ENCODE measurements at places on chromosomes 1 and 21. TPM values are rescaled to one million over a fixed set of nuclear protein-coding genes. Genes with fewer than 3 reads are reported as not detected.
A peak's percentile ranks its signal among the peaks of the same experiment; 100 is the strongest.

C1orf87 gene
- not detected for total RNA-seq

C1orf141 gene
- not detected for total RNA-seq

HS2ST1 gene
- 16.8 TPM for total RNA-seq

DNA sequence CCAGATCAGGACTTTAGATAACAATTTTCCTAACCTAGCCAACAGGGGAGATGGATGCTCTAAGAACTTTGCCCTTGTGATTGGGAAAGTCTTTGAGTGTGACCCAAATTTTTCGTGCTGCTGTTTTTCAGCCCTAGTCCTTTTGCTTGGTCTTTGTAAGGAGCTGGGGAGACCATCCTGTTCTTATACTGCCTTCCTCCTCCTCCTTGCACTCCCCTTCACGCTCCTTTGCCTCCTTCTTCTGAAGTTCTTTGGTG lies 5.7 kb downstream of the KCNQ4 start:
- no peaks in the 10 kb centered on the region for H3K36me3 ChIP-seq
- DNase-seq, result no peak
- H3K27me3 ChIP-seq, result no peaks in the 10 kb centered on the region
- H3K4me3 ChIP-seq, result no peak overlapping the region

GRCh38 chr1:227779021-227779441 lies 36.4 kb upstream of the PRSS38 start:
- H3K4me3 ChIP-seq, result no peak overlapping the region
- DNase-seq, result no peak
- no peaks in the 10 kb centered on the region for H3K27me3 ChIP-seq
- no peak overlapping the region for H3K27ac ChIP-seq

DNA sequence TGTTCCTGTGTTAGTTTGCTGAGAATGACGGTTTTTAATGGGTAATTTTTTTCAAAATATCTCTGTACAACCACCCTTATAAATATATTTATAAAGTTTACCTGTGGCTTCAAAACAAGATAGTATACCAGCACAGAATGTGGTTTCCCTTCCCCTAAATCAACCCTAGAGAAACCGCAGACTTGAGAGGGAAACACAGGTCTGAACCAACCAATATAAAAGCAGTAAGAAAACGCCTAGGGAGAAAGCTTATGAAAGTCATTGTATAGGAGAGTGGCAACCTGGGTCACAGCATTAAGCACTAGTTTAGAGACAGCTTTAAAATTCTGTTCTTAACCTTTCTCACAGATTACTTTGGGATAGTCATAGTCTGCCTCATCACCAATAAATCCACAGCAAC lies 180.6 kb upstream of the LHX8 start:
- no peak overlapping the region for H3K4me3 ChIP-seq
- H3K27ac ChIP-seq, result no peak overlapping the region
- no peaks in the 10 kb centered on the region for H3K27me3 ChIP-seq
- H3K36me3 ChIP-seq, result no peaks in the 10 kb centered on the region

GRCh38 chr1:200330741-200331428 lies 79.0 kb downstream of the ZNF281 start:
- no peak overlapping the region for H3K4me3 ChIP-seq
- H3K36me3 ChIP-seq, result no peaks in the 10 kb centered on the region
- H3K27me3 ChIP-seq, result no peaks in the 10 kb centered on the region

DNA sequence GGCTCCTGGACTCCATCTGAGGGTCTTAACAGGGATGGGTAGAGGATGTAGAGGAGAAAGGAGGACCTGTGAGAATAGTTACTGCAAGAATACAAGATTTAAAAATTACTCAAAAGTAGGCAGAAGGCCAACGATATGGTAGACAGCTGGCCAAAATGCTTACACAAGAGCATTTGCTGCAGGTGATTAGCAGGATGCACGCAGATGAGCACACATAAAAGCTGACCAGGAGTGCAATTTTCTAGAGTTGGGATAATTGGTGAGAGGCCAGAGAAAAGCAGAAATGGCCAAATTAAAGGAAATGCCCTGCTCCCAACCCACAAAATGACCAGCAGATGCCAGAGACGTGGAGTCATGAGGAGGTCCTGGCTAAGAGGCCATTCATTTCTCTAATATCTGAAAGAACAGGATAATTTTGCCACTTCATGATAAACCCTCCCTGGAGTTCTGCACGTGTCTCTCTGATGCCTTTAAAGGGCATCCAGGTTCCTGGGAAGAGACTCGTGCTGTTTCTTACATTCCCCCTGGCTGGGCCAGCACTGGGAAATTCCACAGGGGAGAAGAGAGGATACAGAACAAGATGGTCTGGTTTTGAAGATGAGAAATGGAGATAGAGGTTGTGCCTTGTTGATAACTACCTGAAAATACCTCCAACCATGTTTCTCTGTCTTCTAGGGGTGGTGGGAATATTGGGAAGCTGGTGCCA lies 62.3 kb upstream of the KCNA3 start:
- no peak overlapping the region for H3K4me3 ChIP-seq
- H3K27ac ChIP-seq, result no peak overlapping the region
- H3K36me3 ChIP-seq, result no peaks in the 10 kb centered on the region
- no peaks in the 10 kb centered on the region for H3K4me1 ChIP-seq

NTNG1 gene
- total RNA-seq, result 0.54 TPM

- no peak overlapping the region for H3K4me3 ChIP-seq
- no peaks in the 10 kb centered on the region for H3K4me1 ChIP-seq
These were observed 147.0 kb downstream of the VAV3 start for GRCh38 chr1:107817935-107818334.

DNA sequence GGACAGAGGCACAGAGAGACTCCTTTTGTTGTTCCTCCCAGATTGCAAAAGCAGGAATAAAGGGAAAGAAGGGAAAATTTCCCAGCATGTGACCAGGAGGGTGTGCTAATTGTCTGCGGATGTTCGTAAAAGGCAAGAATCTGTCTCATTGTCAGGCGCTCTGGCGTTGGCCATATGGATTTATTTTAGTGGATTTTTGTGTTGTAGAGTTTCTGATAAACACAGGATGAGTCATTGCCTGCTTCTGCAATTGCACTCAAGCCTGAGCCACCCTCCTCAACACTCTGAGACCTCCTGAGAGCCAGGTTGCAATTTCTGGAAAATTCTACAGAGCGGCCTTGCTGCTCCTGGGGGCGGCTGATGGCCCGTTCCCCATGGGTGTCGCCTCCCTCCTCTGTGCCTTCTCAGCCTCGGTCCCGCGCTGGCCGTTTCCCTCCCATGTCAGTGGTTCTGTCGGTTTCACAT lies 227.7 kb downstream of the KAZN start:
- no peak overlapping the region for H3K27ac ChIP-seq
- no peaks in the 10 kb centered on the region for H3K27me3 ChIP-seq
- H3K36me3 ChIP-seq, result no peaks in the 10 kb centered on the region
- H3K4me3 ChIP-seq, result no peak overlapping the region
- DNase-seq, result no peak

DNA sequence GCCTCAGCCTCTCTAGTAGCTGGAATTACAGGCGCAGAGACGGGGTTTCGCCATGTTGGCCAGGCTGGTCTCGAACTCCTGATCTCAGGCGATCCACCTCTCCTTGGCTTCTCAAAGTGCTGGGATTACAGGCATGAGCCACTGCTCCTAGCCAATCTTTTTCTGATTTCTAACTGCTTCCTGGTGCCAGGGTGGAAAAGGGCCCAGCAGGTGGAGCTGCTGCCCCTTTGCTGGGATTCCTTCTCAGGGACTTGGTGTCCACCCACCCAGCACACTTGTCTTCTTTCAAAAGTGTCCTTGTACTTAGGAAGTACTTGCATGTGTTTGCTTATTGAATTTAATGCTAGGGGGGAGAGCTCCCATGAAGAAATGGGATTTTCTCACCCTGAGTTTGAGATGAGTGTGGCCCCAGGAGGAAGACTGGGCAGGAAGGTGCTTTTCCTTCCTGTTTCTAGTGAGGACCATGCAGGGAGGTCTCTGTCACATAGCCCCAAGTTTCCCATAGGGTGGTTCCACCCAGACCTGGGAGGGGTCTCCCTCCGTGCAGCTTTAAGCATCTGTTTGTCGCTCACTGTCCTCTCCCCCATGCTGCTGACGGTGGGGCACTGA lies 14.2 kb downstream of the UTP11 start:
- peaks cover 14% of the 10 kb centered on the region for H3K4me1 ChIP-seq
- H3K4me3 ChIP-seq, result no peak overlapping the region

DNA sequence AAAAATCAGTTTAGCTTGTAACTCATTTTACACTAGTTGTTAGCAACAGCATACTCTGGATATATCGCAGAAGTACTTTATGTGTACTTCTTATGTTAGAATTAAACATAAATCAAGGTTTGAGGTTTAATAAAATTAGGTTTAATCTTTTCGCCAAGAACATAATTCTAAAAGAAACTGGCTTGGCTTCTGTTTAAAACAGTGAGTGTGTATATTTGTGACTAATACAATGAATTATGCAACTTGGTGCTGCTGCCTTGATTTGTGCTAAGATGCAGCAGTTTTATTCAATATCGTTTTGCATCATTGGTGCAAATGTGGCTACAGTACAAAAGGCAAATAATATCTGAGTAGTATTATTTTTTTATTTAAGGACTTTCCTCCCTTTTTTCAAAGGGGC lies 44.8 kb downstream of the USP25 start:
- H3K36me3 ChIP-seq, result no peaks in the 10 kb centered on the region
- no peaks in the 10 kb centered on the region for H3K27me3 ChIP-seq
- no peak for DNase-seq
- no peaks in the 10 kb centered on the region for H3K4me1 ChIP-seq

DNA sequence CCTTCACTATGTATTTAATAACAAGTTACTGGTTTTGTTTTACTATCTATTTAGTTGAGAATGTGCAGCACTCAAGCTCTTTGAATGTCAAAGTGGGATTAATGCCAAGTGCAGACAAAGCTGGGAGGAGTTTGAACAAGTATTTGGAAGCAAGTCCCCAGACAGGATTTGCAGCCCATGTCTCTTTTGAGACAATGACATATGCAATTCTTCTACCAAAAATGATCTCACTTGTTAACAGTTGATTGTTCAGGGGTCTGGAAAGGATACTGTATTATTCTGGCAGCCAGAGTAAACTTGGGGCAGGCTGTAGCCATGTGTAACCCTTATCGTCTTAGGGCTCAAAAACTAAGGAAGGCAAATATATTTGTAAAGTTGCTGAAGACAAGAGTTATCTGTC lies 15.8 kb downstream of the COLGALT2 start:
- H3K27ac ChIP-seq, result peak overlapping the region; percentile 72
- no peak overlapping the region for H3K4me3 ChIP-seq
- peak; percentile 39 for DNase-seq
- H3K27me3 ChIP-seq, result no peaks in the 10 kb centered on the region

- DNase-seq, result no peak
- H3K27ac ChIP-seq, result no peak overlapping the region
- no peak overlapping the region for H3K4me3 ChIP-seq
- no peaks in the 10 kb centered on the region for H3K27me3 ChIP-seq
These were observed 13.0 kb downstream of the GPR137B start for GRCh38 chr1:236155399-236155767.

DCDC2B gene
- total RNA-seq, result not detected

PTPRU gene
- 12.4 TPM for total RNA-seq

GRCh38 chr1:1929102-1929638 lies 10.1 kb upstream of the TMEM52 start:
- H3K27me3 ChIP-seq, result no peaks in the 10 kb centered on the region
- no peak overlapping the region for H3K27ac ChIP-seq
- no peak overlapping the region for H3K4me3 ChIP-seq
- no peaks in the 10 kb centered on the region for H3K36me3 ChIP-seq
- DNase-seq, result no peak
- no peaks in the 10 kb centered on the region for H3K4me1 ChIP-seq

DNA sequence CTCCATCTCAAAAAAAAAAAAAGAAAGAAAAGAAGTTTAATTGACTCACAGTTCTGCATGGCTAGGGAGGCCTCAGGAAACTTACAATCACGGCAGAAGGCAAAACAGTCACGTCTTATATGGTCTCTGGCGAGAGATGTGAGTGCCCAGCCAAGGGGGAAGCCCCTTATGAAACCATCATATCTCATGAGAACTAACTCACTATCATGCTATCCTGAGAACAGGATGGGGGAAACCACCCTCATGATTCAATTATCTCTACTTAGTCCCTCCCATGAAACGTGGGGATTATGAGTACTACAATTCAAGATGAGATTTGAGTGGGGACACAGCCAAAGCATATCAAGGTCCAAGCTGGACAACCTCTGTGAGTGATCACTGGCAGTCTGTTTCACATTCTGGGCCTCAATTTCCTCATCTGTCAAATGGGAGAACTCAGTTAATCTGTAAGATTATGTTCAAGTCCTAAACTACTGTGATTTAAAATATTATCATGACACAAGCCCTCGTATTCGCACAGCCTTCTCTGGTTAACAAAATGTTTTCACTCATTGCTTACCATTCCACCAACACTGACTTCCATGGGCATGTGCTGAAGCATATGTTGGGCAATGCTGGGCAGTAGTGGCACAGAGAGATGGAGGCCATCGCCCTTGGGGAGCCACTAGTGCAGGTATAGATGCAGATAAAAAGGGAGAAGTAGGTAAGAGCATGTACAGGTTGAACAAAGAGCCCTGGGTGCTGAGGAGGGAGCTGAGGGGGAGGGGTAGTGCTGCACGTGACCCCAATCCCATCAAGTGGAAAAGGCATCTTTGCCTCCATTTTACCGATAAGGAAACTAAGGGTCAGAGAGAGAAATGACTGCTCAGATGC lies 46.2 kb upstream of the SLC2A1 start:
- no peak for DNase-seq
- H3K4me1 ChIP-seq, result peaks cover 4% of the 10 kb centered on the region
- no peak overlapping the region for H3K27ac ChIP-seq
- no peaks in the 10 kb centered on the region for H3K27me3 ChIP-seq
- no peaks in the 10 kb centered on the region for H3K36me3 ChIP-seq

- no peaks in the 10 kb centered on the region for H3K36me3 ChIP-seq
- no peak overlapping the region for H3K27ac ChIP-seq
- H3K4me3 ChIP-seq, result no peak overlapping the region
- no peaks in the 10 kb centered on the region for H3K27me3 ChIP-seq
- DNase-seq, result no peak
These were observed 82.3 kb downstream of the ADSS2 start for GRCh38 chr1:244369256-244370057.
